ENCODE measurements at places on chromosomes 4 and X. TPM values are rescaled to one million over a fixed set of nuclear protein-coding genes. Genes with fewer than 3 reads are reported as not detected.

The HPGDS gene
- total RNA-seq, result not detected

The SLC4A4 gene
- total RNA-seq, result 25.9 TPM

The HMX1 gene
- total RNA-seq, result not detected

The RNF150 gene
- total RNA-seq, result 0.28 TPM

The AMTN gene
- not detected for total RNA-seq

The TRIM60 gene
- total RNA-seq, result not detected

The ZFX gene
- 60.6 TPM for total RNA-seq

The GLRA2 gene
- not detected for total RNA-seq

The TCEAL2 gene
- 0.28 TPM for total RNA-seq

The MSANTD1 gene
- 0.74 TPM for total RNA-seq
